Pancreas (tissue), 10 donors: ENCODE measurements at places on chromosomes 1 and 21. TPM values are rescaled to one million over a fixed set of nuclear protein-coding genes. Genes with fewer than 3 reads are reported as not detected.

Gene OR2T35
- not detected for total RNA-seq

- no peak for DNase-seq
Observed at GRCh38 chr1:241048622-241049021, 308.4 kb downstream of the RGS7 start.

GRCh38 chr1:221994274-221994698, 252.4 kb upstream of the DUSP10 start:
- no peak for DNase-seq

DNA sequence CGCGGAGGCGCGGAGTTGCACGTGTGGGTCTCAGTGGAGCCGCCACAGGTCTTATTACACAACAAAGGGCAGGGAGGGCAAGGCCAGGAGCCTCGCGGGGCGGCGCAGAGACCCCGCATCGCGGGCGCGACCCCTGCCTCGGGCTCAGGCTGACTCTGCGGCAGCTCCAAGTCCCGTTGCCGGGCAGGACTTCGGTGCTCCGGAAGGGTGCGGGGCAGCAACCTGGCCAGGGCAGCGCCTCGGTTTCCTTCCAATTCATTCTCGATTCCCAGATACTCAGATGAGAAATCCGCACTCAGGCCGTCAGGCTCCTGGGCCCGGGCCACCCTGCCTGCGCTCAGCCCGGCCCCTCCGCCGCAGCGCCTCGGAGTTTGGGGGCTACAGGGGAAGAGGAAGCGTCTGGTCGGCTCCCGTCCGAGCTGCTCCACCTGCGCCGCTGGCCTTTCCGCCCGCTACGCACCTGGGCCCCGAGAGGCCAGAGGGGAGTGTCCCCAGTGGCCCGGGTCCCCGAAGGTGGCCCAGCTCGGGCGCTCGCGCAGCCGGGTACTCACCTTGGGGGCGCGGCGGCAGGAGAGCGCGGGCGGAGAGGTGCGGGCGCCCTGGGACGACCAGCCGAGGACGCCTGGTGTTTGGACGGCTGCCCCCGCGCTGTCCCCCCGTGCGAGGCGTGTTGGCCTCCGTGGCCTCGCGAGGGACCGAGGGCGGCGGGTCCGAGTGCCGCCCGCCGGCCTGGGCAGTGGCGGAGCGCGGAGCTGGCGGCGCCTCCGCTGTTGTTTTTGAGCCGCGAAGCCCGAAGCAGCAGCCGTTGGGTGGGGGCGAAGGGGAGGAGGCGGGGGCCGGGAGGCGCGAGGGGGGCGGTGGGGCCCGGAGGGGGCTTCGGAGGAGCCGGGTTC, 1.1 kb upstream of the PRDM16 start:
- DNase-seq: peak; percentile 43

GRCh38 chr1:225777058-225777582, 506 bp upstream of the SRP9 start:
- DNase-seq: no peak

DNA sequence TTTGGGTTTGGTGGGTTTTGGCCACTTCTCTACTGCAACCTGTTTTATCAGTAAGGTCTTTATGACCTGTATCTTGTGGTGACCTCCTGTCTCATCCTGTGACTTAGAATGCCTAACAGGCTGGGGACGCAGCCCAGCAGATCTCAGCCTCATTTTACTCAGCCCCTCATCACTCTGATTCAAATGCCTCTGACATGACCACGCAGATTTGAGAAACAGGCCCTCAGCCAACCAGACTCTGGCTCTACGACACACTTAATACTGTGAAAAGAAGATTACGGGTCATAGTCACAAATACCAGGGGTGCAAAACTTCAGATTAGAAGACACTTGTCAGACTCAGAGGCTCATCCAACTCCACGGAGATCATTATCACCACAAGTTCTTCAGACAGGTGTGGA, 28.3 kb upstream of the KIF26B start:
- DNase-seq: no peak

Gene GJA8
- not detected for total RNA-seq

- DNase-seq: no peak
Observed at GRCh38 chr21:37667380-37667779, 248.9 kb downstream of the KCNJ6 start.

Gene GBP5
- 0.23 TPM for total RNA-seq

Gene TMPRSS15
- not detected for total RNA-seq

GRCh38 chr1:37085393-37085792, 51.1 kb upstream of the GRIK3 start:
- no peak for DNase-seq

- DNase-seq: no peak
Observed at GRCh38 chr1:154786804-154787570, 83.1 kb downstream of the KCNN3 start.

Gene OR2AK2
- total RNA-seq: not detected

- no peak for DNase-seq
Observed at GRCh38 chr1:103854279-103854678, 104.6 kb downstream of the AMY1C start.

GRCh38 chr1:201653233-201653632, 114.3 kb downstream of the NAV1 start:
- no peak for DNase-seq

DNA sequence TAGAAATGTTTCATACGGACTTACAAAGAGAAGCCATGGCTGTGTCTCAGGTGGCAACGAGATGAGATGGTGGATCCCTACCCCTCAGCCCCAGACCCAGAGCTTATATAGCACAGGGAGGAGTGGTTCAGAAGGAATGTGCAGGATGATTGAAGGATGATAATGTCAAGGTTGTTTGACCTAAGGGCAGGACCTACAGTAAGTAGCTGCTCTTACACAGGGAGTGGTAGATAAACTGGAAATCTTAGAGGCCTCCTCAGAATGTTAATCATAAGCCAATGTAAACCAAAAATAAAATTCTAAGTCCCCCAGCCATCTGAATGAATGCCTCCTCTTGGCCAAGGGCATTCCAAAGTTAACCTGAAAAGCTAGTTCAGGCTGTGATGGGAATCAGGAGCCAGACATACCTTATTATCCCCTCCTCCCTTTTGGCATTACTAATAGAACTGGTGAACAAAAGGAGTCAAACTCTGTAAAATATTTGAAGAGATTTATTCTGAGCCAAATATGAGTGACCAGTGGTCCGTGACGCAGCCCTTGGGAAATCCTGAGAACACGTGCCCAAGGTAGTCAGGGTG, 45.8 kb upstream of the PDE9A start:
- no peak for DNase-seq

- peak; percentile 79 for DNase-seq
Observed at GRCh38 chr1:50978144-50978851, 8.3 kb downstream of the CDKN2C start.
